ENCODE measurements at places on chromosomes 5 and 9. TPM values are rescaled to one million over a fixed set of nuclear protein-coding genes. Genes with fewer than 3 reads are reported as not detected.

Gene PDE6A
- 0.22 TPM for total RNA-seq

Gene PRR16
- total RNA-seq = 0.05 TPM

Gene CXXC5
- total RNA-seq = 17.6 TPM

Gene LECT2
- total RNA-seq = not detected

Gene ACOT12
- total RNA-seq = not detected

Gene NMUR2
- total RNA-seq = 0.08 TPM

Gene APBA1
- total RNA-seq = 0.28 TPM

Gene SPINK13
- 0.38 TPM for total RNA-seq

Gene STKLD1
- total RNA-seq = 0.64 TPM

Gene LCP2
- not detected for total RNA-seq

Gene HDAC3
- total RNA-seq = 47.7 TPM

All from A549 treated with AZD2906 at 1 μM for 4 hours (cell line).